T47D (cell line): ENCODE measurements at places on chromosomes 12 and 14.

DNA sequence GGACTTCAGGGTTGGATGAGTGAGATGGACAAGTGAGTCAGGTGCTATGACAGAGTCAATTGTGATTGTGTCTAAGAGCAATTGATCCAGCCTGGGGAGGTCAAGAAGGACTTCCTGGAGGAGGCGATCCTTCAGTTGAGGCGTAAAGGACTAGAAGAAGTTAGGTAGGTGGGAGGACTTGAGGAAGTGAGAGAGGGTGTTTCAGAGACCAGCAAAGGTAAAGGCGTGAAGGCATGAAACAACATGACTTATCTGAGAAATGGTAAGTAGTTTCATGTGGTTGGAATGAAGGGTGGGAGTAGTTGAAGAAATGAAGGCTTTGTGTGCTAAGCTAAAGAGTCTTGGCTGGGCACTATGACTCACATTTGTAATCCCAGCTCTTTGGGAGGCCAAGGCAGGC is 48.9 kb upstream of the PPP1CC start:
- no peak for DNase-seq

- DNase-seq = no peak
These were observed 168.7 kb downstream of the TTC7B start for GRCh38 chr14:90647473-90648005.

DNA sequence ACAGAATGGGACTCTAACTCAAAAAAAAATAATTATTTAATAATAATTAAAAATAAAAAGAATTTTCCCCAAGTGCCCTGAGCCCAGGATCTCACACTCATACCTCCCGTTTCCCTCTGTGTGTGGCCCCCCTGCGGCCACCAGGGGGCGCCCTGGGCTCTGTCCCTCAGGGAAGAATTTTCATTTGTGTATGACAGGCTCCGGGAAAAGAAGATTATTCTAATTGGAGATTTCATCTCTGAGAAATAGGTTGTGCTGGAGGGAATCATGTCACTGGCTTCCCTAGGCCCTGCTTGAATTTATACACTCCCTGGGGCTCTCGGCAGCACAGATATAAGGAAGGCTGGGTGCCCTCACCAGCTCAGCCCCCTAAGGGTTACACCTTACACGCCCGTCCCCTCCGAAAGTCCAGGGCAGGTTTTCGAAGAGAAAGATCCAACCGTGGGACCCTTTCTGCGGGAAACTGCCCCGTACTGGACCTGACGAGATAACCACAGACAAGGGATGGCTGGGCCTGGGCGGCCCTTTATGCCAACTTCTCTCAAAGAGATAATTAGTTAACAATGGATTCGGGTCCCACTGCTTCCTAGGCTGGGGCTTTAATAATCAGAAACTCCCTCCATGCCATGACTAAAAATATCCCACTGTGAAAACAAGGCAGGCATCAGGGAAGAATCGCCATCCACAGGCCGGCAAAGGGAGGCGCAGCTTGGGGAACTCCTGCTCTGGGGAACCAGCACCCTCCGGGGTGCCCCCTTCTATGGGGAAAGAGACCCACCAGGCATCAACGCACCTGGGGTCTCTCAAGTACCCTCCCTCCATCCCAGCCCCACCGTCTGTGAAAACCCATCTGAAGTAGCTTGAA is 80.7 kb downstream of the KDM2B start:
- peak; percentile 83 for DNase-seq

- DNase-seq = no peak
These were observed 63.1 kb downstream of the C14orf132 start for GRCh38 chr14:96102081-96102856.

GRCh38 chr12:123070267-123071081 is 80.4 kb downstream of the PITPNM2 start:
- peak; percentile 46 for DNase-seq

GRCh38 chr12:18967814-18968213 is 161.7 kb upstream of the PLEKHA5 start:
- DNase-seq = peak; percentile 9

DNA sequence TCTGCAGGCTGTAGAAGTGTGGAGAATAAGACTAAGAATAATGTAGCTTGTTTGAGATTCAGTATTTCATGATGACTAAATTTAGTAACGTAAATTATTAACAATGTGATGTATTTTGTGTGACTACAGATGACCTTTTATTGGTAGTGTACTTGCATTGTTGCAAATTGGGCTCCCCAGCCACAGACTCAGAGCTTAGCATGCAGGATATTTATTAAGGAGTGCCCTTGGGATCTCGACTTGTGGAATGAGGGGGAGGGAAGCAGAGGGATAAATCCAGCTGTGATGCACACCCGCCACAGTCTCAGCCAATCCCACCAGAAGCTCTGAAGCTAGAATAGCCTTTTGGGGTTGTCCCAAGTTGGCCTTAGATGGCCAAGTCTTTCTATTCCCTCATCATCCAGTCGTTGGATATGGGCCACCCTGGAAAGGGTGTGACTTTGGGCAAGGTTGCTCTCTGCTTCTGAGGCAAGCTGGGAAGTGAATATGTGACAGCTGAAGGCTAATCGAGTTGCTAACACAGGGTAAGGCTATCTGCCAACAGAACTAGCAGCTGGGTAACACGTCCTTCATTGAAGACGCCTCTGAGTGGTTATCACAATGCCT is 42.1 kb upstream of the USP44 start:
- DNase-seq = no peak

DNA sequence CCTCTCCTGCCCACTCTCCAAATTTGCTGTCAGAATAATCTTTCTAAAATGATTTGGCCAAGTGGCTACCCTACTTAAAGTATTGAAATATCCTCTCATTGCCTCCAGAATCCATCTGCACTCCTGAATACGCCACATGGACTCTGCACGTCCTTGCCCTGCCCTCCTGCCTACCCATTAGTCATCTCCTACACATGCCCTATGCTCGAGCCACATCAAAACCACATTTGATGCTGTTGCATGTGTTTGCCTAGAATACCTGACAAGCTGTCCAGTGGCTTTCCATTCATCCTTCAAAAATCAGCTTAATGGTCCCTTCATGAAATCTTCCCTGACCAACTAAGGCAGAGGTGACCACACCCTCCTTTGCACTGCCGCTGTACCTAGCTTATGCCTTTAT is 17.0 kb downstream of the VCPKMT start:
- DNase-seq = no peak

GRCh38 chr12:131684015-131684725 is 26.7 kb upstream of the SFSWAP start:
- no peak for DNase-seq

DNA sequence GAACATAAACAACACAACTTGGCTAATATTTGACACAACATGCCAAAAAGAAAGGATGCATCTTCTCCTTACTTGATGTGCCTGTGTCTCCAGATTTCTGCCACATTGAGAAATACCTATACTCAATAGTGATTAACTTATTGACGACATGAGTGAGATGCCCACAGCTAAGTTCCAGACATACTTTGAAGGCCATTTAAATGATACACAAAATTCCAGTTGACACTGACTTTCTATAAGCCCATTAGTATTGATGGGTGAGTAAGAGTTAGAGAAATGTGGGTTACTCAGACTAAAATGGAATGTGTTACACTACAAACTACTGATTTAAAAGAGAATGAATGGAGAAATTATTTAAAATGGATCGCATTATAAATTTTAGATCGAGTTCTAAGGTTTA is 838.2 kb upstream of the MGAT4C start:
- no peak for DNase-seq

DNA sequence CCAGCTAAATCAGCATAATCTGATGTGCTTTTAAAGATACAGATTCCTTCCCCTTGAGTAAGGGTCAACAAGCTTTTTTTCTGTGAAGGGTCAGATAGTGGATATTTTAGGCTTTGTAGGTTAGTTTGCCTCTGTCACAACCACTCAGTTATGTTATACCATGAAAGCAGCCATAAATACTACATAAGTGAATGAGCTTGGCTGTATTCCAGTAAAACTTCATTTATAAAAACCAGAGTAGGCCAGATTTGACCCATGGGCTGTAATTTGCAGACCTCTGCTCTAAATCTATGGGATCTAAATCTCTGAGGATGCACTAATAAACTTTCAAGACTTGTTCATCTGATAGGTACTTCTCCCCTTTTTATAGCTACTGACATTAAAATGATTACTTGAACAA is 47.7 kb downstream of the LEMD3 start:
- no peak for DNase-seq

DNA sequence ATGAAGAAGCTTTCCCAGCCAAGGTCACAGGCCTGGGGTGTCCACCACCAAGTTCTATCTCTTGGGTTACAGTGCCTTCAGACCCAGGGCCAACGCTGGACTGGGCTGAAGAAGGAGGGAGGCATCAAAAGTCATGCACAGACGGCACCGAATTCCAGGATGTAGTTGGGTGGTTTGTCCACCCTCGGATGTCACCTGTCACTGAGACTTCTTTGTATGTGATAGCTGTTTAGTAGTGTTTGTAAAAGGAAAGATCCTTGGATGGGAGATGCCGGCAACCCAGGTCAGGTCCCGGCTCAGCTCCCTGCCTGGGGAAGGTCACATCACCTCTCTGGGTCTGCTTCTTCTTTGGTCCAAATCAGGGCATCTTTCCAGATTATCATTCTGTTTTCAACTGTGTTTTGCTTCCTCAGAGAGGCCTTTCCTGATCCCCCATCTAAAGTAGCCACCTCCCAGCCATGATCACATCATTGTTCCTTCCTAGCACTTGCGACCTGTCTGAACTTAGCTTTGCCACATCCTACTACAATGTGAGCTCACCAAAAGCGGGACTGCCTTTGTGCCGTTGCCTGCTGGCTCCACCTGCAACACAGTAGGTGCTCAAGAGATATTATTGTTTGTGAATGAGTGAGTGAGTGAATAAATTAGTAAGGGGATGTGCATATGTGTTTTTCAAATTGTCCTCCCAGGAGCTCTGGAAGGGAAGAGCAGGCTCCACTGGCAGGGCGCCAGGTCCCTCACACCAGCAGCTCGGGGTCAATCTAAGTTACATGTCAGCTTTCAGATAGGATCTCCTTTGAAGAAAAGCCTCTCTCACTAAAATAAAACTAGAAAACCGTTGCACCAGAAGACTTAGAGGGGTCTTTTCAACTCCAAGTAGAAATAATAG is 2.1 kb downstream of the TSPAN11 start:
- no peak for DNase-seq

DNA sequence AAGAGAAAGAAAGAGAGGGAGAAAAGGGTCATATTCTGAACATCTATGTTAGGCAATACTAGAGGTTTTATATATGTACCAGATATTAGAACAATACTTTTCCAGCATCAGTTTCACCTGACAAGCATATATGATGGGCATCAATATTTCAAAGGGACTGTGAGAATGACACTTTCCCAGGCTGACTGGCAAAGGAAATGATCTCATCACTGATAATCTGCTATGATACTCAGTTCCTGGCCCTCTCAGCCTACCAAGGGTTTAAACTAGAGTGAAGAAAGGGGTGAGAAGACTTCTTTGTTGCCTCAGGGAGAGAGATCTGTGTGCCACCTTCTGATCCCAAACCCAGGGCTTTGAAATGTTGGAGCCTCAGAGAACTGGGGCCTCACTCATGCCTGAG is 183.5 kb downstream of the TTC8 start:
- DNase-seq = no peak

GRCh38 chr12:130803702-130804101 is 35.3 kb downstream of the STX2 start:
- DNase-seq = no peak

- no peak for DNase-seq
These were observed 33.6 kb downstream of the HCFC2 start for GRCh38 chr12:104097954-104098353.

GRCh38 chr14:94612580-94613554 is 676 bp downstream of the SERPINA3 start:
- DNase-seq = no peak

GRCh38 chr12:130576371-130576816 is 139.7 kb downstream of the RIMBP2 start:
- DNase-seq = no peak

DNA sequence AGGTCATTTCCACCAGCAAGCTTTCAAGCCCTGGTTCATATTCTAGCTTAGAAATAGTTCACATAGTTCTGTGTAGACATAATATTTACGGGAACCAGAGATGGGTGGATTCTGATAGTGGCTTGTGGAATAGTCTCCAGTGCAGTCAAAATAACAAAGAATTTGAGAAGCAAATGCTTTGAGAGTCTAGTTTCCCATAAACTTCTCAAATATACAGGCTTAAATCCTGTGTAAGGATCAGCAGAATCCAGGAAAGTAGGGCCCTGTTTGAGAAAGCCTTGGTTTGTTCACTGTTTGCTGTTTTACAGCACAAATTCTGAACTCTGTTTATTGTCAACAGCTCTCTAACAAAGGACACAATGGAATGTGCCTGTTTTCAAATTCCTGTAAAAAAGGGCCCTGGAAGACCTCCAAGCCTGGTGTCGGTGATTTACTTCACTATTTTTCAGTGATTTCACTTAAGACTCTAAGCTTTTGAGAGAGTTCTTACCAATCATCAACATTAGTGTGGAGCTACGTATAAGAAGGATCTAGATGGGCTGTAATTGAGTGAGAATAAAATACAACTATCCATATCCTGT is 11.4 kb upstream of the FOS start:
- no peak for DNase-seq

DNA sequence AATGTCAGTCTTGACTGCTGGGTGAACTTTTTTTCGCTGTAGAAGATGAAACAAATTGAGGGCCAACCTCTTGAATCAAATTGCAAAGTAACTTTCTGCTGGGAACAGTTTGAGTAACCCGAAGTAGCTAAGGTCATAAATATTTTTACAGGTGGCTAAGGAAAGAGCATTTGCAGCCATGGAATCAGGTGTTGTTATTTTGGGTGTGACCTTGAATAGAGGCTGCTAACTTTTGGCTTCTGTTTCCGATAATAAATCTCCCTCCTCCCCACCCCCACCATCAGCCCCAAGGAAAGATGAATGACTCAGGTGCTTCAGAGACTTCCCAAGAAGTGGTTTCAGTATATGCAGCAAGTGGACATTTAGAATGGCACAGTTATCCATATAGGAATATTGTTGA is 571.7 kb downstream of the DIO2 start:
- DNase-seq = no peak

- no peak for DNase-seq
These were observed 105.7 kb upstream of the RASSF8 start for GRCh38 chr12:25852792-25853191.

DNA sequence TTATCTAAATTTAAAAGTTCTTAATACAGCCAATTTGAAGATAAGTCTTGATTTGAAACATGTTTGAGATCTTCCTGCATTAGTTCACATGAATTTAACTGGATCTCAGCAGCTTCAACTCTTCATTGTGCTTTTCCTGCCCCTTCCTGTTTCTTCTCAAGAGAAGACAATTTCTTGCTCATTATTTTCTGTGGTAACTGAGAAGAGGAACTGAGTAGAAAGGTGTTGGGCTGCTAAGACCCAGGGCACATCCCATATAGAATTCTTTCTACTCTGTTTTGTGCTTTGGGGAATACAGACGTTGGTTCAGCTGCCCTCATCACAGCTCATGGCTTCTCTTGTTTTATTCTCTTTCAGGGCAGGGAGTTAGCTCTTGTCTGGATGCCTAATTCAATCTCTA is 110.2 kb downstream of the SNAPC1 start:
- no peak for DNase-seq

DNA sequence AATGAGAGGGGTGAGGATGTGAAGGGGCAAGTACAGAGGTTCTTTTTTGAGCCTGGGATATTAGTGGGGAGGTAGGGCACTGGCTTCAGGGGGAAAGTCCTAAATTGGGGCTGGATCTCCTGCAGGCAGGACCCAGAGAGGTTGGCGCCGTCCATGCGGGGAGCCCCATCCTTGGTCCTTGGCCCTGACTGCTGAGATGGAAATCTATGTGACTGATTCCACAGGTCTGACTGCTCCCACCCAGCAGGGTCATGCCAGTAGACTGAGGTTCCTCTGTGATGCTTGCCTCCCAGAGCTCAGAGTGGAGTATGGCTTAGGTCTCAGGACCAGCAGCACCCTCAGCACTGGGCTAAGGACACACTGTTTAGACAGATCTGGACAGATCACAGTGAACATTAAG is 988.6 kb upstream of the TMEM132C start:
- no peak for DNase-seq
